NCI-H1417 treated with DMSO at 0.1 percent for 48 hours (cell line): ENCODE measurements at places on chromosomes 13 and 19.

DNA sequence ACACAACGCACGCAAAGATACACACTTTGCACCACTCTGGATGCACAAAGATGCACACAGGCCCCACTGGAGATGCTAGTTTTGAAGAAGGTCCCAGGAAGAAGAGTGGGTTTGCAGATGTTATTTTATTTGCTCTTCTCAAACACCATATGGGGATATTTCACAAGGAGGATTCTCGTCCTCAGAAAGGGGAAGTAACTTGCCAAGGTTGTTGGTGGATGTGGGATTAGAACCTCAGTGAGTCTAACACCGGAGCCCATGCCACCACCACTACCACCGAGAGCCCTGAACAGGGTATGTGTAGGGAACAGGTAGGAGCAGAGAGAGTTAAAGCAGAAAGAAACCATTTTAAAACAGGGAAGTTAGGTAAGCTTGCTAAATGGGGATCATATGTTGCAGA is 9.6 kb upstream of the CEACAM6 start:
- no peak for DNase-seq

GRCh38 chr13:94481941-94482340 is 2.5 kb upstream of the DCT start:
- no peak for DNase-seq

DNA sequence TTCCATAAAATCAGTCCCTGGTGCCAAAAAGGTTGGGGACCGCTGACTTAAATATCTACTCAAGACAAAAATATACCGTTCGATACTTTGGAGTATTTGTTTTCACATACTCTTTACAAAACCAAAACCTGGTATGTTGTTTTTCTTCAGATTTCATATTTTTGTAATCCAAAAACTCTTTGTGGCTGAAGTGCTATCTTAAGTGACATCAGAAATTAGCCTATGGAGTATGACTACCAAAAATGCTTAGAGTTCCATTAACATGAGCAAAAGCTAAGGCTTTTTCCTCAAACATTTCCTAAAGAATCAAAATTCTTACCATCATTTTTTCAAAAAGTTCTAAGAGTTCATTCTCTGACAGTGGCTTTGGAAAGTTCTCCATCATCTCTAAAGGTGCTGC is 52.0 kb downstream of the DIAPH3 start:
- no peak for DNase-seq

DNA sequence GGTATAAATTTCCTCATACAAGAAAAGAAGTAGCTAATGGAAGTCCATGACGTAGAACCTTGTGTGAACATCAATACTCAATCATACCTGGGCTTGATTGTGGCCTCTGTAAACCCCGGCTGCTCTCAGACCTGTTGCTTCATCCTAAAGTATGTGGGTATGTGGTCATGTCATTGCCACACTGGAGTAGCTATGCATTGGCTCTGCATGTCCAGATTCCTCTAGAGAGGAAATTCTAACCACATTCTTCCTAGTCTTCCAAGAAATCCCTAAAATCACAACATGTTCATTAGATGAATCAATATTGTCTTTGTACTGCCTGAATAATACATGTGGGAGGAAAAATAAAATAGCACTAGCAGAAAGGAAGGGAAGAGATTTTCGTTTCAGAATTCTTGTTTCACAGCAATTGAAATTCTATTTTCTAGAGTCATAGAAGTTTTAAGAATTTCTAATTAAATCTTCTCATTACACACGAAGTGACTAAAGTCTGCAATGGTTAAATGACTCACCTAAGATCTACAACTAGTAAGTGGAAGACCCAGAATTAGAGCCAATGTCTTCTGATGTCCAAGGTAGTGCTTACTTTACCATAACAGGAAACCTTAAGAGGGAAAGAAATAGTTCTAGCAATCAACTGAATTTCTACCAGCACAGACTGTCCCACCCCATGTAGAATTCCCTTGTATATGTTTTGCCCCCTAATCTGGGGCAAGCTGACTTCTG is 28.0 kb downstream of the RXFP2 start:
- DNase-seq = no peak

DNA sequence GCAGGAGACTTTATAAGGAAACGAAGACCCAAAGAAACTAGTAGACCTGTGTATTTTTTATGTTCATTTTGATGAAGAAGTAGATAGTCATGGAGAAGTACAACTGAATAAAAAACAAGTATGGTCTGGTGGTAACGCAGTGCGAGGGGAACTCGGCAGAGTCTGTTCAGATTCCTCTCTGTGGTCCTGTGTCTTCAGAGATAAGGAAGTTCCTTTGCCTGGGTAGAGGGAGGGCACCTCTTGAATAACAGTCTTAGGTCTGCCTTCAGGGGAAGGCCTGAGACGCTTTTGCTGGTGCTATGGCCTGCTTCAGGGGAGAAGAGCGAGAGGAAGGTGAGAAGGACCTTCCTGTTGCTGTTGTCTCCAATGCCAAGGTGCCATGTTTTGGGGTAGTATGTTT is 25.9 kb upstream of the SLC46A3 start:
- no peak for DNase-seq

GRCh38 chr13:46288570-46289259 is 77.0 kb downstream of the LRRC63 start:
- DNase-seq = no peak

- no peak for DNase-seq
Measured at GRCh38 chr13:45276913-45277312, 64.1 kb downstream of the TPT1 start.

DNA sequence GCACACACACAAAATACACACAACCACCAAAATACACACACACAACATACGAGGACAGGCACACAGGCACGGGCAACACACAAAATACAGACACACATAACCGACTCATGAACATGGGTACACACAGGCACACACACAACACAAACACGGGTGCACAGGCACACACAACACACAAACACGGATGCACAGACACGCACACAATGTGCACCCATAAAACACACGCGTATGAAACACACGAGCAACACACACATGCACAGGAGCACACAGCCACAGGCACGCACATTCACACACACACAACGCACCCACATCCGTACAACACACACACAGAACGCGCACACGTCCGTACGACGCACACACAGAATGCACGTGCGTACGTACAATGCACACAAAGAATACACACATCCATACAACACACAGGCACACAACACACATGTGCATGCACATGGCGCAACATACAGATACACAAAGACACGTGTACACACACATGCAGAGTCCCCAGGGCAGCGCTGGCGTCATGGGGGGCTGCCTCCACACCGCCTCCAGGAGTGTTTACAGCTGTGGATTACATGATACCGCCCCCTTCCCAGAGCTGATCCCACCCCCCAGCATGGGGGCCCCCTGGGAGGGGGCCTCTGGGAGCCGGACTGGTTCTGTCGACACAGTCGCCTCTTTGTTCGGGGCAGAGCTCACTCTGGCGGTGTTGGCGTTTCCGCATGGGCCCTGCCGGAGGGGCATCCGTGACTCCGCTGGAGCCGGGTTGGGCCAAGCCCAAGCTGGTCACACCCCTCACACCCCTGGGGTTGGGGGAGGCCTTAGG is 2.9 kb downstream of the SBNO2 start:
- DNase-seq = no peak

GRCh38 chr19:12139885-12140544 is at the start of gene ZNF20:
Gene ZNF20 (minus strand): TSS chr19:12140350. CDS start chr19:12140182, 168 bp downstream.
- DNase-seq = peak; percentile 81

DNA sequence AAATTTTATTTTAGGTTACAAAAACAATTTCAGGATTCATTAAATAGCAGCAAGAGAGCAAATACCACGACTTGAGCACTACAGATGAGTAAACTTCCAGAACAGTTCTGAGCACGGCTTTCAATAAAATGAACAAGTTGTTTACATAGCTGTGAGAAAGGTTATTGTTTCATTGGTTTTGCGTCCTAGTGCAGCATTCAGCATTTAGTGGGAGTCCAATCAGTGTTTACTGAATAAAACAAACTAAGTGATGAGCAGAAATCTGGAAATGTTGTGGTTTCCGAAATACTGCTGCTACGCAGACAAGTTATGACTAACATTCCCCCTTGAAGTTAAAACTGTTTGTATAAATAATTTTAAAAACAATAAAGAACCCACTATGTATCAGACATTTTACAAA is 251.5 kb upstream of the STARD13 start:
- no peak for DNase-seq

DNA sequence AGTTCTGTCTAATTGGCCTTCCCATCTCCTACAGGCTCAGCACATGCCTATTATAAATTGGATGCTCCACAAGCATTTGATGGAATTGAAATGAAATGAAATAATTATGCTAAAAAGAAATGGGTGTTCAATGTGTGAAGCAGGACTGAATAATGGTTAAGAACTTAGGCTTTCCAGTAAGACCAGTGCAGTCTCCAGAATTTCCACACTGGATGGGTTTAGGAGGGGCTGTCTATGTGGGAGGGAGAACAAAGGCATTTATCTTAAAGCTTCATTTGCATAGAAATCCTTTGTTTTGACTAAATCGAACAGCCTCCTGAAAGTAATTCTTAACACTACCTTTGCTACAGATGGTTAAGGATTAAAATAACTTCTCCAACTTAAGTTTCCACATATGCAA is 47.9 kb upstream of the KL start:
- DNase-seq = no peak

DNA sequence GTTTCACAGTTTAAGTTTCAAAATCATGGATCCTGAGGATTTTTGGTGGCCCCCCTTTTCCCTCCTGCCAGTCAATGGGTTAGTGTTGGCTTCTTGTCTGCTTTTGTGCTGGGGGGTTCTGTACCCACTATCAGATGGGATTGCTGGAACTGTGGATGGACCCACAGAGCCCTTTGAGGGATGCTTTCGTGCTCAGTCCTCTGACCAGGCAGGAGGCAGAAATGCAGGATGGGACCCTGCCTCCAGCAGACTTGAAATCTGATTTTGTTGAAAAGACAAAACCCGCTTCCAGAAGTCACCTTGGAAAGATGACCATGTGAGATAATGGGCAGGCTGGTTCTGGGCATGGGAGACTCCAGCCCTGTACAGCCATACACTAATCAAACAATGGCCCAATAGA is 408.9 kb downstream of the ZNF536 start:
- DNase-seq = no peak

- DNase-seq = no peak
Measured at GRCh38 chr13:57346786-57347185, 179.8 kb downstream of the PRR20E start.

GRCh38 chr13:99298056-99298455 is 9.1 kb downstream of the GPR183 start:
- no peak for DNase-seq

DNA sequence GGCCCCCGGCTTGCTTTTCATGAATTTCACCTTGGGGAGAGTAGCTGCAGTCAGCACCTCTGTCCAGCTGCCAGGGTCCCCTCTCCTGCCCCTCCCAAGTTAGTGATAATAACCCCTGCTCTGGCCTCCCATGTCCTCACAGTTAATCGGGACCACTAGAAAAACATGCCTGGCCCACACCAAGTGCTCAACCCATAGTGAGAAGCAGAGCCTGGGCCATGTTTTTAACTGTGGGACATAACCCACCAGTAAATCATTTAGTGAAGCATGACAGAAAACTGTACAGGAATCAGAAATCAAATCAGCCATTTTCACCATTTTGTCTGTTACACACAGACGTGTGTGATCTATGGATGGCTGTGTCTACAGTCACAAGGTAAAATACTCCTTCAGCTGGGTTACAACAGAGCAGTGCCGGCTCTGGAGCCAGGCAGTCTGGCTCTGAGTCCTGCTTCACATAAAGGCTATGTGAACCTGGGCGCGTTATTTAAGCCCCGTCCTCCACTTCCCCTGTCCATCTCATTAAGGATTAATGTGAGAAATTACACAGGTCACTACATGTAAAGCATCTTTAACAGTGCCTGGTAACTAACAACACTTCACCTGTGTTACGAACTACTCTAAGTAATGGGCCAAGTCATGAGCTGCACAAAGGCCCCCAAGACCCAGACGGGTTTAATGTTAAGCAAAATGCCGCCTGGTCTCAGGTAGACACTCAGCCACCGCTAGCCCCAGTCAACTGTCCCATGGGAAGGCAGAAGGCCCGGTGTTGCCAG is 7.6 kb upstream of the ECH1 start:
- no peak for DNase-seq

GRCh38 chr13:113162783-113163685 is 4.6 kb downstream of the PROZ start:
- no peak for DNase-seq

- no peak for DNase-seq
Measured at GRCh38 chr13:106628936-106629659, 61.2 kb upstream of the ARGLU1 start.

DNA sequence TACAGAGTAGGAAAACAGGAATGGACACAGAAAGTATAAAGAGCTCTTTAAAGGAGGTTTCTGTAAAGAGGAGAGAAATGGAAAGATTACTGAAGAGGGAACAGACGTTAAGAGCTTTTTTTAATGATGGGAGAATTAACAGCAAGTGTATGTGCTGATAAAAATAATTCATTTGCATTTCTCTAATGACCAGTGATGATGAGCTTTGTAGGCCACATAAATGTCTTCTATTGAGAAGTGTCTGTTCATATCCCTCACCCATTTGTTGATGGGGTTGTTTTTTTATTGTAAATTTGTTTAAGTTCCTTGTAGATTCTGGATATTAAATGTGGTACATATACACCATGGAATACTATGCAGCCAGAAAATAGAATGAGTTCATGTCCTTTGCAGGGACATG is 40.0 kb downstream of the MYO16 start:
- no peak for DNase-seq

- no peak for DNase-seq
Measured at GRCh38 chr13:102877303-102877702, 31.5 kb downstream of the ERCC5 start.

DNA sequence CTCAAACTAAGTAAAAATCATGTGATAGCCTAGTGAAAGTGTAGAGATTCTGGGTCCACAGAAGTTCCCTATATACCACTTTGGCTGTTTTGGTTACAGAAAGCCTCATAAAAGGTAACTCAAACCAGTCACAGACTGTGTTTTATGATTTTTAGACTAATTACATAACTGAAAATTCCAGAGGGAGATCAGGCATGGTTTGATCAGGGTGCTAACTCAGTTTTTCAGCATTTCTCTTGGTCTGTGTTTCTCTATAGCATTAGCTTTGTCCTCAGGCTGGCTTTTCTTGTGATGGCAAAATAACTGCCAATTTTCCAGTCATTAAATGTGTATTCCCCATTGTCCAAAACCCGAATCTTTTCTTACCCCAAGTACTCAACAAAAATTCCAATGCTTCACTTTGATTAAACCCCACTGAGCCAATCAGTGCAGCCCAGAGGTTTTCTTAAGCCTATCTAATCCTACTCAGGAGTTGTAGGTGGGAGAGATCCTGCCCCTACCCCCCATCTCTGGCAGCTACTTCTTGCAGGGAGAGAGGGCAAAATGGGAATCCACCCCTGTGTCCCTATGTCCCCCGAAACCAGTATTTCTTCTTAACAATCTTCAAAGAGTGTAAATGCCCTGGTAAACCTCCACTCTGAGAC is 8.6 kb upstream of the FXYD3 start:
- DNase-seq = no peak

DNA sequence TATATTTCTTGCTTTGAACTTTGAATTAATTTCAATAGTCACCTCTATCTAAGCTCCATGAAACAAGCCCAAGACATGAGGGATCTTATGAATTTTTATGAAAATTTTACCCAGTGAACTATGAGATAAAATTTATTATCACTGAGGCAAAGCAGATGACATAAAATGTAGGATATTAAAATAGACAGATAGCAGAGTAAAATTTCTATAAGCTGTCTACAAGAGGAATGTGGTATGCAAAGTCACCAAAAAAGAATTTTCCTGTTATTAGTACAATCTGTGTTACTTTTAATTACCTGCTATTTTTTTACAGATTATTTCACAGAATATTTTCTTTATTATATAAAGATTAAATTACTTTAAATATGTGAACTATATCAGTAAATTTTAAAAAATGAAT is 2312.6 kb downstream of the PCDH9 start:
- no peak for DNase-seq
